ENCODE measurements at places on chromosomes 12 and 14. TPM values are rescaled to one million over a fixed set of nuclear protein-coding genes. Genes with fewer than 3 reads are reported as not detected.

- DNase-seq = no peak
- no peaks in the 10 kb centered on the region for H3K4me1 ChIP-seq
- H3K27me3 ChIP-seq = no peaks in the 10 kb centered on the region
- H3K4me3 ChIP-seq = no peak overlapping the region
- H3K36me3 ChIP-seq = no peaks in the 10 kb centered on the region
- no peak overlapping the region for H3K27ac ChIP-seq
These were observed 114.4 kb downstream of the ZNF664 start for GRCh38 chr12:124087266-124088051.

DNA sequence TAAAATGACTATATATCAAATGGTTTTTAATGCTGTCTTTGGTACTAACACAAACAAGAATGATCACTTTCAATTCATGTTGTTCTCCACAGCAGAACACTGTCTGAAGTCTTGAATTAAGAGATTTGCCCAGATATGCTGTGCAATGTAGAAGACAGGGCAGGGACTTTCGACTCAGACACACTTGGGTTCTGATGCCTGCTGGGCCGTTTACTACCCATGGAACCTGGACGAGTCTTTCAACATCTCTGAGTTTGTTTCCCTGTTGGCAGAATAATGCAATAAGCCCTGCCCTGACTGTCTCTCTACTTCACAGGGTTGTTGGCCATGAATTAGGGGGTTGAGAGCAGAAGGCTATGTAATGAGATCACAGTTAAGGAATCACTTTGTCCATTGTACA lies 162.6 kb upstream of the TMPO start:
- H3K27me3 ChIP-seq = peaks cover 8% of the 10 kb centered on the region
- no peak for DNase-seq
- H3K4me1 ChIP-seq = no peaks in the 10 kb centered on the region
- no peaks in the 10 kb centered on the region for H3K36me3 ChIP-seq
- H3K27ac ChIP-seq = no peak overlapping the region
- no peak overlapping the region for H3K4me3 ChIP-seq

DNA sequence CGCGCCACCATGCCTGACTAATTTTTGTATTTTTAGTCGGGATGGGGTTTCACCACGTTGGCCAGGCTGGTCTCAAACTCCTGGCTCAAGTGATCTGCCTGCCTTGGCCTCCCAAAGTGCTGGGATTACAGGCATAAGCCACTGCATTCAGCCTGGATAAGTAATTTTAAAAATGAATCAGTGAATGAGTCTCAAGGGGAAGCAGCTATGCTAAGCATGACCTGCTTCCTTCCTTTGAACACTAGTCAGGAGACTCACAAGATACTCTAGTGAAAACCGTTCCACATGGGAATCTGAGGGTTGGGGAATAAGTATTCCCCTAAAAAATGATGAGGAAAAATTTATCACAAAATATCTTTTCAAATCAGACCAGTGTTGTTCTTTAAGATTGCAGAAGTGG lies 10.7 kb upstream of the FAM234B start:
- no peaks in the 10 kb centered on the region for H3K36me3 ChIP-seq
- no peak overlapping the region for H3K27ac ChIP-seq

Gene COX8C
- not detected for polyA plus RNA-seq

- H3K27ac ChIP-seq = no peak overlapping the region
- no peak overlapping the region for H3K4me3 ChIP-seq
- peaks cover 15% of the 10 kb centered on the region for H3K4me1 ChIP-seq
- DNase-seq = no peak
These were observed 5.8 kb upstream of the LYZ start for GRCh38 chr12:69342421-69342820.

GRCh38 chr12:4506430-4506829 lies 32.3 kb upstream of the RAD51AP1 start:
- peaks cover 9% of the 10 kb centered on the region for H3K36me3 ChIP-seq
- no peak overlapping the region for H3K27ac ChIP-seq
- peaks cover 16% of the 10 kb centered on the region for H3K4me1 ChIP-seq
- no peaks in the 10 kb centered on the region for H3K27me3 ChIP-seq
- no peak overlapping the region for H3K4me3 ChIP-seq

Gene SYNDIG1L
- polyA plus RNA-seq = not detected

DNA sequence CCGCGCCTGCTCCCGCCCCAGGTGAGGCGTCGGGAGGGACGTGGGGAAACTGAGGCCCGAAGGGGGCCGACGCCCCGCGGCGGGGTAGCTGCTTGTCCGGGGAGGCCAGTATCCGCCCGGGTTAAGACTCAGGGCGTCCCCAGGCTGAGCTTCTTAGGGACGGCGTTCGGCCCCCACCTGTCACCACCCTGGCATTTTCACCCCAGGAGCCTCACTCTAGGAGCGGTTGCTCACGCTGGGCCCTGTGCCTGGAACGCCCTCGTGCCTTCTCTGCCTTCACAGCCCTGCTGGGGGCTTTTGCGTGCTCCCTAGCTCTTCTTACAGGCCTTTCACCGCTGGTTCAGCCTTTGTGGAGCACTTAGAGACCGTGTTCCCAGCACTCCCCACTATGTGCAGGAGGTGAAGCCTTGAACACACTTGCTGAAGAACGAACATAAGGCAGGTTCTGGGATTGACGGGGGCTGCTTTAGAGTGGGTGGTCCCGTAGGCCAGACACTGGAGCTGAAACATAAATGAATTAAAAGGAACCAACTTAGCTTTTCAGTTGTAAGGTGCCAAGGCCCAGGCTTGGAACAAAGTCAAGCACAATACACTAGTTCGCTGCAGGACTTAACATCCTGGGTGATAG lies 601 bp downstream of the ZNF839 start:
- no peak for DNase-seq
- peak overlapping the region; percentile 76 for H3K27ac ChIP-seq
- no peaks in the 10 kb centered on the region for H3K27me3 ChIP-seq
- peaks cover 68% of the 10 kb centered on the region for H3K4me1 ChIP-seq
- H3K36me3 ChIP-seq = no peaks in the 10 kb centered on the region

DNA sequence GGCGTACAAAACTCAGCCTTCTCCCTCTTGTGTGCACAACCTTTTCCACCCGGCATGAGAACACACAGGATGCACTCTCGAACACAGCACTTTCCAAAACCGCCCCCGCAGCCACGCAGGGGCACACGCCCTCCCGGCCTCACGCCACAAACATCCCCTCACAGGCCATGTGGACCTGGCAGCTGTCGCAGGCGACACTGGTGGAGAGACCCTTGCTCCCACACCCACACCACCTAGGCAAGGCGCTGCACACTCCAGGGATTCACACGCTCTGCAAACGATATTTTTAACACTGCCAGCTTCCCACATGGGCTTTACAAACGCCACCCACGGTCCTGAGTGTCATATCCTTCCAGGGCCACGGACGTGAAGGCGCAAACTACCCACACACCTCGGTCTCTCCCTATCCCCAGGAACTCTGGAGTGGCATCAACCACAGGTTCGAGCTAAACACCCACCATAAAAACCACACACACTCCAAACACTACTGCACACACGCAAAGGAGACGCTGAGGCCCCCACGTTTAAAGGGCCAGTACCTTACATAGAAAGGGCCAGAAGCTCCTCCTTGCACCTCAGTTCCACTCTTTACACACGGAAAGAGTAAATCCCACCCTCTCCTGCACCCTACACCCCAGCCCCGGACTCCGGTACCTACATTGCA lies 12.4 kb upstream of the ITGB7 start:
- H3K27me3 ChIP-seq = no peaks in the 10 kb centered on the region
- no peak for DNase-seq
- H3K27ac ChIP-seq = peak overlapping the region; percentile 40
- H3K36me3 ChIP-seq = no peaks in the 10 kb centered on the region
- peak overlapping the region; percentile 90 for H3K4me3 ChIP-seq
- peaks cover 65% of the 10 kb centered on the region for H3K4me1 ChIP-seq

Gene PHC1
- polyA plus RNA-seq = 14.9 TPM

Gene FKBP3
- 99.8 TPM for polyA plus RNA-seq

Gene TTC5
- polyA plus RNA-seq = 22.5 TPM

GRCh38 chr12:92396647-92397252 lies 251.1 kb upstream of the BTG1 start:
- peaks cover 15% of the 10 kb centered on the region for H3K36me3 ChIP-seq
- DNase-seq = no peak
- no peaks in the 10 kb centered on the region for H3K27me3 ChIP-seq
- H3K27ac ChIP-seq = peak overlapping the region; percentile 88
- no peak overlapping the region for H3K4me3 ChIP-seq
- peaks cover 88% of the 10 kb centered on the region for H3K4me1 ChIP-seq

DNA sequence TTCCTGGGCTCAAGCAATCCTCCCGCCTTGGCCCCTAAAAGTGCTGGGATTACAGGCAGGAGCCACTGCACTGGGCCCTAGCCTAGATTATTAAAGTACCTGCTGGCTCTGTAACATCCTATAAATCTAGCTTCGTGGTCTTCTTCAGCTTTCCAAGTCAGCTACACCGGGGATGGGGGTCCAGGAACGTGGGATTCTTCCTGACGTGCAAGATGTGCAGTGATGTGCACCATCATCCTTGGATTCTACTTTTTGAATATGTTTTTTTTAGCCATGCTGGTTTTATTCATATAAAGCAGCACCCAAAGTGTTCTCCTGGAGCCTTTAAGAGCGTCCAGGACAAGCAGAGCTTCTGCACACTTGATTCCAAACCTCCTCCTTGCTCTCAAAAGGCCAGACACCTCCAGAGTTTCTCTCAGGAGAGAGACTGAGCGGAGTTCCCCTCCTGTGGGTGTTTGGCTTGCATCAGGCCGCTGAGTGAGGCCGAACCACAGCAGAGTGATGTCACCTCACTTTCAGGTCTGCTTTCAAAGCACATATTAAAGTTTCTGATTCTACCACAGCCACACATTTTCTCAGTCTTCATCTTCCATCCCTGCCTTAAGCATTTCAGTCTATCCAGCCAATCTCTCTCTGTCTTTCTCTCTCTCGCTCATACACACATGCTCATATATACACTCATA lies 33.4 kb downstream of the VCPKMT start:
- H3K27ac ChIP-seq = peak overlapping the region; percentile 98
- no peaks in the 10 kb centered on the region for H3K27me3 ChIP-seq
- peak; percentile 85 for DNase-seq
- H3K4me1 ChIP-seq = peaks cover 65% of the 10 kb centered on the region
- no peaks in the 10 kb centered on the region for H3K36me3 ChIP-seq

Gene KRT85
- polyA plus RNA-seq = not detected

Data from naive B cell (primary cell).